ENCODE measurements at places on chromosomes 16 and 17.

GRCh38 chr16:71369494-71369893, 11.0 kb downstream of the CALB2 start:
- no peak for DNase-seq

DNA sequence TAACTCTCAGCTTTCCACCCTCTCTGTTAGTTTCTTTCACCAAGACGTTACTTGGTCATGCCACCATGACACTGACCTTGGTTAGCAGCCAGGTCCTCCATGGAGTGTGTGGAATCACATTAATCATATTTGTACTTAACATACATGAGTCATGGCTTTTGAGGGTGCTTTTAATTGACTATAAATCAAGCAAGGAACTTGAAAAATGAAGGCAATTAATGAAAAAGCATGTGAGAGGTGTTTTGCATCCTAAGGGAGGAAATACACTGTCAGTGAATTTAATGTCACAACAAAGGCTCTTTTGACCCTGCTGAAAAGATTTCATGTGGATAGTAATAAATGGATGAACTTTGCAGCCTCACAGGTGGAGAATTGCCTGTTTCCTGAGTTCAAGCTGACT, 240.7 kb downstream of the CDH13 start:
- no peak for DNase-seq

DNA sequence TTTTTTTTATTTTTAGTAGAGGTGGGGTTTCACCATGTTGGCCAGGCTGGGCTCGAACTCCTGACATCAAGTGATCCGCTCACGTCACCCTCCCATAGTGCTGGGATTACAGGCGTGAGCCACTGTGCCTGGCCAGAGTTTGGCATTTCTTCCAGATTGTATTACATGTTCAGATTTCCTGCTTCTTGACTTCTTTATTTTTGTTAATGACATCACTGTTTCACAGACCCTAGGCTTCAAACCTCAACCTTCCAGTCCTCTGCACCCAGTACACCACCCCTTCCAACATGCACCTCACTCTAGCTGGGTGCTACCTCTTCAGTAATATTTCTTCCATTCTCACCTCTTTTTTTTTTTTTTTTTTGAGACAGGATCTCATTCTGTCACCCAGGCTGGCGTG, 53.6 kb upstream of the ZFHX3 start:
- no peak for DNase-seq

DNA sequence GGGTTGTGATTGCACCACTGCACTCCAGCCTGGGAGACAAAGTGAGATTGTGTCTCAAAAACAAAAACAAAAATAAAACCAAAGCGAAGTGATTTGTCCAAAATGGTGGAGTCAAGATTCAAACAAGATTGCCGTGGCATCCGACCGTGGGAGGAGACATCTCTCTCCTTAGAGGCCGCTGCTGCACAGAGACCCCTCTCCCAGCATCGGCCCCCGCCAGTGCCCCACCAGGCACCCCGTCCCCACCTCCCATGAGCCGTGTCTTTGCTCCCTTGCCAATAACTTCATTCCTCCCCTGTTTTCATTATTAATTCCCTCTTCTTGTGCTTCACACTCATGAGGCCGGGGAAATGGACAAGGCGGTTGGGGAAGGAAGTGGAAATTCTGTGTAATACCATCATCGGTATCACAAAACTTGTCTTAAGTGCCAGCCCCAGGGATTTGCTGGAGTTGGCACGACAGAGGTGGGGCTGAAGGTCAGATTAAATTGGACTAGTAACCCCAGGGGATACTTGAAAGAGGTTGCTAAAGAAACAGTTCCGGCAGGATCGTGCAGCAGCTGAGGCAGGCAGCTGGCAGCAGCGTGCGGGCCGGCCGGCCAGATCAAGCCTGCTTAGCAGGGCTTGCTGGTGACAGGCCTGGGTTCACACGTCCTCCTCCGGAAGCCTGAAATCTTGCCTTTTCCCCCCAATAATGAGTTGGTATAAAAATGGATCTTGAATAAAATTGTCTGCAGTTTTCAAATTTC, 66.8 kb downstream of the RTN4RL1 start:
- no peak for DNase-seq

GRCh38 chr16:51431517-51432241, 280.6 kb upstream of the SALL1 start:
- peak; percentile 21 for DNase-seq

- DNase-seq = no peak
Measured at GRCh38 chr16:68299571-68300453, 10.9 kb downstream of the SLC7A6OS start.

GRCh38 chr16:924806-925205, 46.0 kb downstream of the LMF1 start:
- DNase-seq = no peak

- DNase-seq = no peak
Measured at GRCh38 chr17:9205520-9206409, 184.5 kb downstream of the NTN1 start.

DNA sequence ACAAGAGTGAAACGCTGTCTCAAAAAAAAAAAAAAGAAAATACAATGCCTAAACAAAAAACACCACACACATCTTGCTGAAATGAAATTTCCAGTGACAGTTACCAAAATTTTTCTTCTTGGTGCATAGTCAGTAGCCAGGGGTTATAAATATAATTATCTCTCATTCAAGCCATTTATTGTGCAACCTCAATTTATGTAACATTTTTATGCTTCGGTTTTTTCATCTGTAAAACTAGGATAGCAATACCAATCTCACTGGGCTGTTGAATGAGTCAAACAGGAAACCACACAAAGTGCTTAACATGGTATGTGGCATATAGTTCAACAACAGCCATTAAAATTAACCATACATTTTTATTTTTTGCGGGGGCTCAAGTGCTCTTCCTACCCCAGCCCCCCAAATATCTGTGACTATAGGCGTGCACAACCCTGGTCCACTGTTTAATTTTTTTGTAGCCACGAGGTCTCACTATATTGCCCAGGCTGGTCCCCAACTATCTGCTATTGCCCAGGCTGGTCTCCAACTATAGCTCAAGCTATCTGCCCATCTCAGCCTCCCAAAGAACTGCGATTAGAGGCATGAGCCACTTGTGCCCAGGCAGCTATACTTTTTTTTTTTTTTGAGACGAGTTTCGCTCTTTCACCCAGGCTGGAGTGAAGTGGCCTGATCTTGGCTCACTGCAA, 2.6 kb downstream of the COG4 start:
- no peak for DNase-seq

DNA sequence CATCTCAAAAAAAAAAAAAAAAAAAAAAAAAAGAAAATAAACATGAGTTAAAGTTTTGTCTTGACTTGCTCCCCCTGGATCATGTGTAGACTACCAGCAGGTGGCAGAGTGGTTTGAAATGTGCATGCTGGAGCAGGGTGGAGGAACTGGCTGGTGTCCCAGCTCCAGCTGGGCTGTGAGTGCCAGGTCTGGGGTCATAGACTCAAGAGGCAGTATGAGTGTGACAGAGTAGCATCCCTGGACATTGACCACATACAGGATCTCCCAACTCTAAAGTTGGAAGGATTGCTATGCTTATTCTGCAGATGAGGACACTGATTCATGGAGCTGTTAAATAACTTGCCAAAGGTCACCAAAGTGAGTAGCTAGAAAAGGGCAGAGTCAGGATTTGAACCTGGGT, 198.0 kb upstream of the MPHOSPH6 start:
- no peak for DNase-seq

DNA sequence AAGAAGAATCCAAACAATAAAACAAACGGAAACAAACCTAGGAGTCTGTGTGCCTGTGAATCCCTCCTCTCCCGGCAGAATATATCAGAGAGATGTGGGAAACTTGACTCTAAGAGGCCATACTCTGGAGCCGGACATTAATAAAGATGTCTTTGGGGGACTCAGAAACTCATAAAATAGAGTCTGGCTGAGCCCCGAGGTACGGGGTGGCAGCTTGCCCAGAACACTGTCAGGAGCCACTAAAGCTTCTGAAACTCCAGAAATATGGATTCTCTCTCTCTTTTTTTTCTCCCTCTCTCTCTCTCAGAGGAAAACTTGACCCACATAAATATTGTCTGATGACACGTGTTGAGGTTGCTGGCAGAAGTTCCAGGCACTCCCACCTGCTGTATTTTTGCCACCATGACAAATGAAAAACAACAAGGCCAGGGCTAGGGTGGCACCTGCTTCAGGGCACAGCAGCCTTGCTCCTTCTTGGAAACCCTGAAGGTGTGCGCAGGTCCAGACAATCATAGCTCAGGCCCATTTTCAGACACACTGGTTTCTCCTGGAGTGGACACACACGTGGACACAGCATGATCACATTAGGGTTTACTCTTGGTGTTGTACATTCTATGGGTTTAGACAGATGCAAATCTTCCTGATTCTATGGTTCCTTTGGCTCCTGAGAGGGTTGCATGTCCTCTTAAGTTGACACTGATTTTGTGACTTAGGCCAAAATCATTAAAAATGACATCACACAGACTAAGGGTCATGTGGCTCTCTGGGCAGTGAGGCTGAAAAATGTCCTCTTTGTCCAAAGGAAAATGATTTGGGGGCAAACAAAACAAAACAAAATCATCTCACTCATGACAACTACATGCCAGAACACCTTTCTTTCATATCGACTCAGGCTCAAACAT, 282.6 kb upstream of the IRX3 start:
- no peak for DNase-seq

- no peak for DNase-seq
Measured at GRCh38 chr16:84552135-84552534, 47.7 kb upstream of the MEAK7 start.

GRCh38 chr17:64008346-64008745, 10.2 kb downstream of the PRR29 start:
- DNase-seq = no peak

DNA sequence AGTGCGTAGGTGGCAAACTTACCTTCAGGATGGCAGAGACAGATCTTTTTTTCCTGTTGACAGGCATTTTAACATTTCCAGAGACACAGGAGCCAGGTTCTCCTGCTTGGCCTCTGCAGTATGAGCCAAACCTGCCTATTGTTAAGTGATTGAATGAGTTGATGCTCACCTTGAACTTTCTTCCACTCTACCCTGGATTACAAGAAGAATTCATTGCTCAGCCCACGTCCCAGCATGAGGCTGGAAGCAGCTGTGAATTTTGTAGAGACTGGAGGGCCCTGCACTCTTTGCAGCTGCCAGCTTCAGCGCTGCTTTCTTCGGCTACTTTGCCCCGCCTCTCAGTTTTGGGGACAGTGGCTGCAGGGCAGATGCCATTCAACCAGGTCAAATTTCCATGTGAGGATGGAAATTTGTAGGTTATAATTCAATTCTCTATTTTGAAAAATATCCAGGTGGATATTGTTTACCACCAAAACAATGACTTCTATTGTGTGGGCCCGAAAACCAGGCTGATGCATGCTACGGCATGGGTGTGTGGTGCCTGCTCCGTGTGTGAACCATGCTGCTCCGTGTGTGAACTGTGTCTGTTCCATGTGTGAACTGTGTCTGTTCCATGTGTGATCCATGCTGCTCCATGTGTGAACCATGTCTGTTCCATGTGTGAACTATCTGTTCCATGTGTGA, 75.2 kb upstream of the METTL9 start:
- no peak for DNase-seq

DNA sequence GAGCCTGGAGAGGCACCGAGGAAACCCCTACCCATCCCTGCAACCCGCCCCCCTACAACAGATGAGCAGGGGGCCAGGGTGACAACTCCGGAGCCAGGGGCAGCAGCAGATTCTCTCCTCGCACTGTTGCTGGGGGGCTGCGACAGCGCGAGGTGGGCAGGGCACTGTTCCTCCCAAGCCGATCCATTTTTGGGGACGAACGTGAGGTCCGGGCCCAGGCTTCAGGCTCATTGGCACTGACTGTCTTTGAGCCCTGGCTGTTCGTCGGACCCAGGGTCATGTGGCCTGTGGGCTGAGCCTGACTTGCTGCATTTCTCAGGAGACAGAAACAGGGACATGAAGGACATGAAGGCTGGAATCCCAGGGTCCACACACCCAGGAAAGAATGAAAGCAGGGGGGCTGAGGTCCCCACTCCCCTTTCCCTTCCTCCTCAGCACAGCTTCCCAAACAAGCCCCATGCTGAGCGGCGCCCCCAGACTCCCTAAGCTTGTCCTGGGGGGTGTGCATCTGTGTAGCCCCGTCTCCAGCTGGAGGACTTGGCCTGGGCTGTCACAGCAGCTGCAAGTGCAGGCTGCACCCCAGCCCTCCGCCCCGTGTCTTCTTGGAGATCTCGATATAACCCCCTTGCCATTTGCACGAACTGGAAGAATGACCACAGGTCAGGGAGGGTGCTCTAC, 18.7 kb downstream of the CEP295NL start:
- no peak for DNase-seq

All from COR-L47 (cell line).